ENCODE measurements at places on chromosomes 1 and 21.

GRCh38 chr1:91913018-91913417 lies 27.1 kb upstream of the TGFBR3 start:
- no peak for DNase-seq

DNA sequence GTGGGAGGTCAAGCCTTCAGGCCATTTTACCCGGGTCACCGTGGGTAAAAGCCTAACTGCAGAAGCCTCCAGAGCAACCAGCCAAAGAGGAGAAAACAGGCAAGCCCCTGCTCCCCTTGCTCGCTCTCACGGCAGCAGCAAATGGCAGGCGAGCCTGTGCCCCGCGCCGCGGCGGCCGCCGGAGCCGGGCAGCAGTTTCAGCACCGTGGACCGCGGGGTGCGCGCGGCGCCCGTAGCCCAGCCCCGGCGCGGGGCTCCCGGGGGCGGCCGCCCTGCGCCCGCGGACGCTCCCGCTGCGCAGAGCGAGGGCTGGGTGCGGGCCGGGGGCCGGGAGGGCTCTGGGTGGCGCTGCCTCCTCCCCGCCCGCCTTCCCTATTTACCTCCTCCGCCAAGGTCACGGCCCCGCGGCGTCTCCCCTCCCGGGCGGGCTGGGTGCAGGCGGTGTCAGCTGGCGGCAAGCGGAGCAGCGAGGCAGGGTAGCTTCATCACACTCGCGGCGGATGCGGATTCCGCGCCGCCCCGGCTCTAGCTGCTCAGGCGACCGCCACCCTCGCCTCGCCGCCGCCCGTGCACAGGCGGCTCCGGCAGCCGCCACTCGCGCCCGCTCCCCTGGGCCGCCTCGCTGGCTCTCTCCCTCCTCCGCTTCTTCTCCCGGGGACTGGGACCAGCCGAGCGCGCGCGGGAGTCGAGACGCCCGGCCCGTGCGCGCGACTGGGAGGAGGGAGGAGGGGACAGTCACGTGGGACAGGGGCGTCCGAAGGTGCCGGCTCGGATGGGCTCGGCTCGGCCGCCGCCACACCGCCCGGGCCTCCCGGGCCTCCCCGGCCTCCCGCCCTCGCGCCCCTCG lies at the start of gene RGS7:
Gene RGS7, minus strand, starts transcription at position 687 of the 847 bp plus-strand sequence.
- DNase-seq, result no peak

DNA sequence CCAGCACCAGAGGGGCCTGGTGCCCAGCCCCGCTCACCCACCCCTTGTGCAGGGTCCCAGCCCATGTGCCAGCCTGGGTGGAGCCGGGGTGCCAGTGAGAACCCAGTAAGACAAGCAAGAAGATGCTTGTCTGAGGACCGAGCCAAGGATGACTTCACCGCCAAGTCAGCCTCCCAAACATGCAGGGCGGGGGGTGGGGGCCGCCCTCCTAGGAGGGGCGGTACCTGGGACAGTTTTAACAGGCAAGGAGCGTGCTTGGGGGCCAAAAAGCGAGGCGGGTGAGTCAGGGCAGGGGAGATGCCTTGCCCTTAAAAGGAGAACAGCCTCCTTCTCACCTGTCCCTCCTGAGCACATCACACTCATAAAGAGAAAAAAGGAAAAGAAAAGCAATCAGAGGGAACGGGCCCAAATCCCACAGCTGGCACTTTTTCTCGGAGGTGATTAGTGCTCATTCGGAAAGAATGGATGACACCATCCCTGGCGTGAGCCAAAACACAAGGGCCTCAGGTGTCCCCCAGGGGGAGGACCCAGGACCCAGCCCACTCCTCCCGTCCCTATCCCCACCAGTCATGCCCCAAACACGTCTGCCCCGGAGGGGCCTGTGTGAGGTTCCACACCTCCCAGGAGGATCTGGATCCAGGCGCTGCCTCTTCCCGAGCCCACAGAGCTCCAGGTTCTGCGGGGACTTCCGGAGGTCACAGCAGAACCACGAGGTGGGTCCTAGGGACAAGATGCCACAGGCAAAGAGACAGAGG lies 77.6 kb upstream of the IFFO2 start:
- DNase-seq, result no peak

GRCh38 chr1:240527086-240527485 lies 84.9 kb downstream of the GREM2 start:
- DNase-seq, result no peak

GRCh38 chr1:55155522-55155921 lies 59.6 kb downstream of the USP24 start:
- no peak for DNase-seq
